Nucleus accumbens (tissue), 56 donors: ENCODE measurements at places on chromosomes 7 and 10.

DNA sequence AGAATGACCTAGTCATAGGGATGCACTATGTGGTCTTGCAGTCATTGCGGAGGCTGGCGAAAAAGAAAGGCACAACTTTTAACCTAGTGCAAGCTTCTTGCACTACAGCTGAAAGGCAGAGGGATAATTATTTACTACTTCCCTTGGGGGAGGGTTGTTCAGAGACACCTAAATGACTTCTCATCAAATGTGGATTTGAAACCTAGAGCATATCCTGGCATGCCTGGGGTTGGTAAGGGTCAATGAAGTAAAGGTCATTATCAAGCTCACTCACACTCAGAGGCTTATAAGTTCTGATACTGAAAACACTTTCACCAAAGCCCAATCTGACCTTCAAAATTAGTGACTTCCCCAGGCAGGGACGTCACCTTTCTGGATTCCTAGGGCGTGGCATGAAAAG is 108.9 kb upstream of the AMPH start:
- no peak for DNase-seq

DNA sequence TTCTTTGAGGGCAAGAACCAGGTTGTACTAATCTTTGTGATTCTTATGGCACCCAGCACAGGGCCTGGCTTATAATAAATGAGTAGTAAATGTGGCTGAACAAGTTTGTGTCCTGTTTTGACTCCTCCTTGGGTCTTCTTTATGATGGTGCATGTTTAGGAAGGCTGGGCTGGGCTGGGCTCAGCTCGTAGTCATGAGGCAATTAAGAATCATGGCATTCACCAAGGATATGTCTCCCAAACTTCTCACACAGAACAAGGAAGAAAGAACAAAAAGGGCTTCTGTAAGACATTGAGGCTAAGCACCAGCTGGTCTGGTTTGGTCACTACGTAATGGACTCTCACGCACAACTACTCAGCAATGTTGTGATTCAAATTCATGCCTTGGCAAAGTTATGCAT is 30.5 kb upstream of the YAE1 start:
- DNase-seq: no peak

DNA sequence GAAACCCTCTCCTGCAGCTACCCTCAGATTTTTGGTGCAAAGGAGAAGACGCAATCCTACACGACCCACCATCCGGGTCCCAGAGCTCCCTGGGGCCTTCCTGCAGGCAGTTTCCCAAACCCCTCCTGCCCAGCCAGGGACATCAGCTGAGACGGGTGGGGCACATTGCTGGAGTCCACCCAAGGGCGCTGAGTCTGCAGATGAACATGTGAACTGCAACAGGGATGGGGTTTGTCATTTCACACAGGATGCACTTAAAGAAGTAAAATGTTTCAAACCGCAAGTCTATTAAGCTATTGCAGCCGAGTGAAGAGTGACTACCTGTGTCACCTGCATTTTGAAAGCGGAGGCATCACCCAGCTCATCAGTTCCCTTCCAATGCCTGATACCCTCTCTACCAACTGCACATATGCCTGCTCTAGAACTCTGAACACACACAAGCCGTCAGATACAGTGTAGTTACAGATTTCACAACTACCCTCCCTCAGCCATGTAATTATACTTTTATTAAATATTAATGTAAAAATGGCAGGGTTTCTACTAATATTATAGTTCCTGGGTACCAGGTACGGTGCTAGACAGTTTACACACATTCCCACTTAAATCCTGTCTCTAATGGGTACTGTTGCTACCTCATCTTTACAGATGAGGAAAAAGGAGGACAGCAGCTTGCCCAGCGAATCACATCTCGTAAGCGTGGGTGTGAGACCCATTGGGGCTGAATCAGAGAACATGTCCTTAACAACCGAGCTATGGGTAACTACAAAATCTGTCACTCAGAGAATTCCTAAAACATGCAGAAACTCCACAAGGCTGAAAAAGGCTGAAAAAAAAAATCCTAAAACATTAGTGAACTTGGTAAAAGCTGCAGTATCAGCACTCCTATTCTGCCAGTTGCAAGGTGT is 71.2 kb downstream of the GRB10 start:
- DNase-seq: no peak

DNA sequence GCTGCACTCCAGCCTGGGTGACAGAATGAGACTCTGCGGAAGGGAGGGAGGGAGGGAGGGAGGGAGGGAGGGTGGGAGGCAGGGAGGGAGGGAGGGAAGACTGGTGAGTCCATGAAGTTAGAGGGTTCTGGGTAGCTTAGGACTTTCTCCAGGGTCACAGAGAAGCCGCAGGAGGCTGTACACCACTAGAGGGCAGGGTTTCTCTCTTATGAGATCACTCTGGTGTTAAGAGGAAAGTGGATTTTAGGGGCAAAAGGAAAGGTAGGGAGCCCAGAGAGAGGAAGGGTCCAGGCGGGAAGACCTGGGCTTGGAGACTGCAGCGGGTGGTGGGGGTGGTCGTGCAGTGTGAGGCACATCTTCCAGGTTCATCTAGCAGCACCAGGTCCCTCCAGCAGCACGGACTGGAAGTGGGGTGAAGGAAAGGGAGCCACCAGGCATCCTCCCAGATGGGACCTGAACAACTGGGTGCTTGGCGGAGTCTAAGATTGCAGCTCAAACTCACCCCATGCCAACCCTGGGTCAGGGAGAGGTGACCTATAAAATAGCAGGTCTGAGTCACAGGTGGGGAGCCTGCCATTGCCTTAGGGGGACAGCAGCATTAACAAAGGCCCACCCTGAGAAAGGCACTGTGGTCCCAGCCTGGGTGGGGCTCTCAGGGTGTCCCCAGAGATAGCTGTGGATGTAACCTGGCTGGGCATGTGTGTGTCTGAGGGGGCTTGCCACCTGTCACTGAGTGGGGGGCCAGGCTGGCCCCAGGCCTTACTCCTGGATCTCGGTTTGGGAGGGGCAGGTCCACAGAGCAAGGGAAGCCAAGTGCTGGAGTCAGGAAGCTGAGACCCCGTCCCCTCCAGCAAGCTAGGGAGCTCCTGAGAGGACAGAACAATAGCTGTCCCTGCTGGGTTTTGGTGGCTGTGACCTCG is 48.5 kb upstream of the SLC29A3 start:
- peak; percentile 41 for DNase-seq

GRCh38 chr10:103490986-103491314 is 2.6 kb upstream of the NEURL1 start:
- no peak for DNase-seq

DNA sequence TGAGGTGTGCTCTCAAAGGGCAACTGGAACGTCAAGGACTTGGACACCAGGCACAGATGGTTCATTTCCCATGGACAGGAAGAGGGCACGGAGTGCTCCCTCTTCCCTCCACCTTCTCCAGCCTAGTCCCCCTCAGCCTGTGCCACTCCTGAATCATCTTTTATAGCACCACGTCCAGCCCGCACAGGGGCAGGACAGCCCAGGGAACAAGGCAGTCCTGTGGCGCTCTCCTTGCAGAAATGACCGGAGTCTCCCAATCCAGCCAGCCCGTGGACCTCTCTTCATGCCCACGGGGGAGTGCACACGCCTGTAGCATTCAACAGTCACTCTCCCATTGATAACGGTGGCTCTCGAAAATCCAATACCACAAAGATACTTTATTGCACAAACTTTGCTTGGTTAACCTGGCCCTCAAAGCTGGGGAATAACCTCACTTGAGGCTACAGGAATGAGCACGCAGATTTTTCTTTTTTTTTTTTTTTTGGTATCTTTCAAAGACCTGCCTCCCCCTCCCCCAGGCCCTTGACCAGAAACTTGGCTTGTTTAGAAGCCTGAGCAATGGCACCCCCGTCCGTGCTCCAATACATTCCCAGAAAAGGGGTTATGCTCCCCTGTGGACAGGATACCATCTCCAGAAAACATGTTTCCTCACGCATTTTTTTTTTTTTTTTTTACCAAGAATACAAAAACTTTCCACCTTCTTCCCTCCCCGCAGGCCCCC is 733 bp downstream of the PRKCQ start:
- no peak for DNase-seq

DNA sequence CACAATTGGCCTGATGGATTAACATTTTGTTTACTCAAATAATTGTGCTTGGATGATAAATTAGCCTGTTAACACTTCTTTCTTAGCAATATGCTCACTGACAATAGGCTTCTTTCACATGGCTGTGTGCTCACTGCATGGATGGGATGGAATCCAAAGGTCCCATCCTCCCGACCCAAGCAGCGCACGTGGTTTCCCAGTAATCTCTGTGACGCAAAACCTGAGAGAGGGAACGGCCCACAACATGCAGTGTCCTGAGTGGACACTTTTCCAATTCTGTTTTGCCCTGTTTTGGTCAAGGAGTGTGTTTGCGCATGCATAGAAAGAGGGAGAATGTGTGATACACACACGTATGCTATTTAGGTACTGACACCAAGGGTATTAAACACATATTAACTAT is 42.1 kb upstream of the RASGEF1A start:
- DNase-seq: no peak

DNA sequence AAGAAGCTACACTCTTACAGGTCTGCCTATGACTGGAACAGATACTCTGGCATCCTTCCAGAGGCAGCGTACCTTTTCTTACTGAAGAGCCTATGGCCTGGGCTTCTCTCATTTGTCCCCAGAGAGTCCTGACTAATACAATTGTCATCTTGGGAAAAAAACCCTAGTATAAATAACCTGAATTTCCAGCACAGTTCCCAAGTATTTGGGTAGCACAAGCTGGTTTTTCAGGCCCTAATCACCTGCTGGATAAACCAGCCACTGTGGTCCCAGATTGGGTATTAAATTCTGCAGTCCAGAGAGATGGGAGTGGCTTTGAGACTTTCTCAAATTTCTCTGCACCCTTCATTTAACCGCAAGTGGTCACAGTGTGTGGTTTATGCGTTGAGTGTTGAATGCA is 186.8 kb upstream of the NEBL start:
- DNase-seq: no peak

GRCh38 chr10:84190621-84191020 is 3.7 kb upstream of the CDHR1 start:
- no peak for DNase-seq

DNA sequence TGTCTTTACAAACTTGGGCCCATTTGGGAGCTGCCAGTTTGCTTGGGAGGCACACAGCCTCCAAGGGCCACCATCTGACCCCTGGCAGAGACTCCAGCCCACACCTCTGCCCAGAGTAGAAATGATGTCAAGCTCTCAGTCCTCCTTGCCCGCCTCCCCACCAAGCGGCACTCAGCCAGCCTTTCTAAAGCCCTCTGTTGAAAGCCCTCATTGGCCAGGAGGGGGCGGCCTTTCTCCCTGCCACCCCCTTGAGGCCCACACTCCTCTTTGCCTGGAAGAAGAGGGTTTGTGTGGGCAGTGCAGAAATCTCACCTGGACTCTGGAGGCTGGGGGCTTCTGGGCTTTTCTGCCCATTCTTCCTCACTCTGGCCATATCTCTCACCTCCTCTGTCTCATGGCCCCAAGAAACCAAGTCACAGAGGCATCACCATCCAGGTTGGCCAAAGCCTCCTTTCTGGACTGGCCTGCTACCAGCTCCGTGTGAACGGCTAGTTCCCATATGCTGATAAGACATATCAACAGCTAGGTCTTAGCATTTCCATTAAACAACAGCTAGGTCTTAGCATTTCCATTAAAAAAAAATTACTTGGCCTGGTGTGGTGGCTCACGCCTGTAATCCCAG is 36.1 kb downstream of the UBTD1 start:
- DNase-seq: no peak

DNA sequence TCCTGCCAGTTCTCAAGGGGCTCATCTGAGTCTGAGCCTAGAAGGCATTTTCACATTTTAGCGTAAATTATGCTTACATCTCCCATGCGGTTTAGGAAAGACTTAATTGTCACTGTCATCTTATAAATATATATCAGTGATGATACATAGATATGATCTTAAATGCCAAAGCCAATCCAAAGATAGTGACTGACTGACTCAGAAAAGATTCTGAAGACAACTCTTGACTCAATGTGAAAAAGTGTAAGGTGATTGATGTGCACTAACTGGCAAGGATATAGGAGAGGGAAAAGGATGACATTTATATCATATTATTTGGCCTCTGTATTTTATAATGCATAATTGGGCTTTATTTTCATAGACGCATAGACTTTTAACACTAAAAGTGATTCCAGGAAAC is 84.9 kb upstream of the LRRN3 start:
- no peak for DNase-seq

GRCh38 chr7:141700848-141701371 is 1.1 kb downstream of the DENND11 start:
- no peak for DNase-seq

- DNase-seq: no peak
These were observed 32.7 kb downstream of the MAD1L1 start for GRCh38 chr7:2199956-2200583.

- DNase-seq: no peak
These were observed 6.7 kb upstream of the LRGUK start for GRCh38 chr7:134120405-134120804.

DNA sequence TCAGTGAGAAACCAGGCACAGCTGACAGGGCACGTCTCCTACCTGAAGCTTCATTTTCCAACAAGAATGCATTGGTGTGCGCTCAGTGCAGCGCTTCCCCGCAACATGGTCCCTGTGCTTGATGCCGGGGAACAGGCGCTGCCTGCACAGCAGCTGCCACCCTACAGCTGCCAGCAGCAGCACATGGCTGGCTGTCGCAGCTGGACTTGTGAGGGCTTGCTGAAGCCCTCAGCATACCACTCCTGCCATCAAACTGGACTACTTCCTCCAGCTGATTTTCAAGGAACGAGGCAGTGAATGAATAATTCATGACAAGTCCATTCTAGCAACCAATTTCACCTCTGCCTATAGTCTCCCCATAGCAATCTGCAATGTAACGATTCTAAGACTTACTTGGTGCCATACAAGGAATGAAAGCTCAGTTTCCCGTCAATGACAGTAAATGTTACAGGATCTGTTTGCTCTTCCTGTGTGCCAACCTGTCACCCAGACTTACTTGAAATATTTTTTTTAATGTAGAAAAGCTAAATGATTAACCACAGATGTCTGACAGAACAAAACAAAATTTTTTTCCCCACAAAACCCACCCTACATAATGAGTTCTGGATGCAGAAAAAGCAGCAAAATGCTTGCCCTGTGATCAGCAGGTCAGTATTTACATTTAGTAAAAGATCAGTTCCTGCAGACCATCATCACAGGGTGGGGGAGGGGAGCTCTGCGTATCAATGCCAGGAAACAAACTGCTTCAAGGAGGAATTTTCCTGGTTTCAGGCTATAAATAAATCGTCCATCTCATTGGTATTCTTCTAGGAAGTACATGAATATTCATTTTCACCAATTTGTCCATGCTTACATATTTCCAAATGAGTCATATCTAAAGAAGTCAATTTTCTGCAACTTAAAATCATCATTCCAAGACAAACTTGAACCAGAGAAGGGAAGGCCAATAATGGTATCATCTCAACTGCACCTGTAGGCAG is 140.6 kb downstream of the ALOX5 start:
- DNase-seq: peak; percentile 47

DNA sequence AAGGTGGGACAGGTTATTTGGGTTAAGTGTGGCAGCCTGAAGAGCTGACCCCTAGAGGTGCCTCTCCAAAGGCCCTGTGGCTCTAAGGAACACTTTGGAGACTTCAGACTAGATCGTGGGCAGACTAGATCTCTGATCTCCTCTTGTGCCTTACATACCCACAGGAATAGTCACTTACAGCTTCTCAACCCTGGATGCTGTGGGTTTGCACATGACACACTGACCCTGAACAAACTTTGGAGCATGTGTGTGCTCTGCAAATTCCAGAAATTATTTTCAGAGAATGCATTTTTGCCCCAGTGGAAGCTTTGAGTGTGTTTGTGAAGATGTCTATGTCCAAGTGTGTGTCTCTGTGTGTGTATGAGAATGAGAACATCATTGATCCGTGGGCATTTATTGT is 119.6 kb downstream of the EMX2 start:
- no peak for DNase-seq

- no peak for DNase-seq
These were observed 141.0 kb upstream of the COL1A2 start for GRCh38 chr7:94253686-94254085.

- DNase-seq: no peak
These were observed 2.8 kb upstream of the HIBADH start for GRCh38 chr7:27665531-27665930.
